ENCODE measurements at places on chromosomes 5 and 9.

- no peak for DNase-seq
Measured at GRCh38 chr5:71471193-71471592, 15.7 kb downstream of the BDP1 start.

DNA sequence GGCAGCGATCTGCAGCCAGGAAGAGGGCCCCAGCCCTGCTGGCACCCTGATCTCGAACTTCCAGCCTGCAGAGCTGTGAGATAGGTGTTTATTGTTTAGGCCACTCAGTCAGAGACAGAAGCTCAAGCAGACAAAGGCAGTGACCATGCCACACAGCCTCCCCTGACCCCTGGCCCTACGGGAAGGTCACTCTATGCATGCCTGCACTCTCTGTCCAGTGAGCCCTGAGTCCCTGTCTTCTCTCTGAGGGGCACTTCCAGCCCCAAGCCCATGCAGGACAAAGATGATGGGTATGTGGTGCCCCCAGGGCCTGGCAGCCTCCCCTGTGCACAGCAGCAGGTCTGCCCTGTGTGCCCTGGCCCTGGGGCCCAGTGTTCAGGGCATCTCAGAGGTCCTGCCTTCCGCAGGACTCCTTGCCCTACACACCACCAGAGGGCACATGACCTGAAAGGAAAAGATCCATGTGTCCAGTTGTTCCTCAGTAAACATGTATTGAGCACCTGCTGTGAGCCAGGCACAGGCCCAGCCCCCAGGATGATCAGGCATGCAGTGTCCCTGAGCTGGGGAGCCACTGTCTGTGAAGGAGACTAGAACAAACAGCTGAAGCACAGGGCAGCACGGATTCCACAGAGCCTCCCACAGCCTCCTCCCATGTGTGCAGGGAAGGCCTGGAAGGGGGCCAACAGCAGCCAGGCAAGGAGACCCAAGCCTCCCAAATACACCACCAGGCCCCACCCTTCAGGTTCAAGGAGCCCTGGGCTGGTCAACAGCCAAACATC, 109.3 kb downstream of the ATPSCKMT start:
- no peak for DNase-seq

DNA sequence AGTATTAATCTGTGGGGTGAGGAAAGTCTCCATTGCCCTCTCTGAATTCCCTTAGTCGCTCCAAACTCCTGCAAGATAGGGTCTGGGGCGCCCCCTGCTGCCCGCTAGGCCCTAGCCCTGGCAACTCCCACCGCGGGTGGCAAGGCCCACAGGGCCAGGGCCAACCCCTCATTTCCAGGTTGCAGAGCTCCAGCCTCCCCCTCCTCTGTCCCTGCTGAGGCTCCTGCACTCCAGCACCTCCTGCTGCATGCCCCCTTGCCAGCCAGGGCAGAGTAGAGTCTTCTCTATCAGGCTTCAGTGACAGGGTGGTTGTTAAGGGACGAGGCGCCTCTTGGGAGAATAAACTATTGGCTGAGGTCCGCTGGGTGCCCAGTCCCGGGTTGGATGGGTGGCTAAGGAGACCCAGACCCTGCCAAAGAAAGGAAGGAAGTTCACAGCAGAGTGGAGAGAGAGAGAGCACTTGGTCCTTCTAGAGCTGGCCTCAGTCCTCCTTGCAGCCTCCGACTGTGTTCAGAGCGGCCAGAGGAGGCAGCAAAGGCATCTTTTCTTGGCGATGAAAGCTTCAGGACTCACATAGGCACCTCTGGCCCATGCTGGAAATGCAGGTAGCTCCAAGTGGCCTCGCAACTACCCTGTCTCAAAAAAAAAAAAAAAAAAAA, 45.6 kb downstream of the SAR1B start:
- peak; percentile 89 for DNase-seq

DNA sequence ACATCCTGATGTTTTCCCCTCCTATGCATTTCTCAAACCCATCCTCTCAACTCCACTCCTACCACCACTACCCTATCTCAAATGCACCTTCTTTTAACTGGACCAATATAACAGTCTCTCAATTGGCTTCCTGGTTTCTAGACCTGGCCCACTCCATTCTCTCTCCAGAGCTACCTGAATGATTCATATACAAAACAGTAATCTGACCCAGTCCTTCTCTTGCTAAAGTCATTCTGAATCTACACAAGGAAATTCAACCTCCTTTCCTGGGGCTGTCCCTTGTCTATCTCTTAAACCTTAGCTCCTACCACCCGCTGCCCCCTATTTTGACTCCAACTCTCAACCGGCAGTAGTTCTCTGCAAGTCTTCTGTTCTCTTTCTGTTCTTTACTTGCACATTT, 97.2 kb downstream of the PCSK1 start:
- no peak for DNase-seq

GRCh38 chr5:133408322-133408721, 204.0 kb downstream of the FSTL4 start:
- peak; percentile 42 for DNase-seq

DNA sequence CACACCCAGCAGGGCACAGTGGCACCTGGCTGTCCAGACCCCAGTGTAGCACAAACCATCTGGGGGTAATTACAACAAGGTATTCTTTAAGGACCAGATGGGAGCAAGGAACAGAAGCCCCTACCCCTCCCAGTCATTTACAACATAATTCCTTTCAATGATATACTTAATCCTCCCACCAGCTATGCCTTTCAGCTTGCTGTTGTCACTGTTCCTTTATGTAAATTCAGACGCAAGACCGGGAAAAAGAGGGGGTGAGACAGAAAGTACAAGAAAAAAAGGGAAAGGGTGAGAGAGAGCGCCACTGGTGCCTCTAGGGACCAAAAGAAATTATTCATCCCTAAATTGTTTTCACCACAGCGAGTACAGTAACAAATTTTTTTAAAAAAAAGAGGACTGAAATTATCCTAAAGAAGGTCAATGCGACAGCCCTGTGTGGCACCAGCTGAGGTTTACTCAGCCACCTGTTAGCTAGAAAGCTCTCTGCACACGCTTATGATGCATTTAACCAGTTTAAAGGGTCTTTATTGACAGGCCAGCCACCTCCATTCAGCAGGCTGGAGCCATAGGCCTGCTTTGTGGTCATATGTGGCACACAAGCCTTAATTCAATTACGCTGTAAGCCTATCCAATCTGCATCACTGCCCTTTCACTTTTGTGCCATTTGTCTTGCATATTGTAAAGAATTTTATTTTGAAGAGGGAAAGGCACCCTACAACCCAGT, 210.2 kb upstream of the ISL1 start:
- DNase-seq: no peak

DNA sequence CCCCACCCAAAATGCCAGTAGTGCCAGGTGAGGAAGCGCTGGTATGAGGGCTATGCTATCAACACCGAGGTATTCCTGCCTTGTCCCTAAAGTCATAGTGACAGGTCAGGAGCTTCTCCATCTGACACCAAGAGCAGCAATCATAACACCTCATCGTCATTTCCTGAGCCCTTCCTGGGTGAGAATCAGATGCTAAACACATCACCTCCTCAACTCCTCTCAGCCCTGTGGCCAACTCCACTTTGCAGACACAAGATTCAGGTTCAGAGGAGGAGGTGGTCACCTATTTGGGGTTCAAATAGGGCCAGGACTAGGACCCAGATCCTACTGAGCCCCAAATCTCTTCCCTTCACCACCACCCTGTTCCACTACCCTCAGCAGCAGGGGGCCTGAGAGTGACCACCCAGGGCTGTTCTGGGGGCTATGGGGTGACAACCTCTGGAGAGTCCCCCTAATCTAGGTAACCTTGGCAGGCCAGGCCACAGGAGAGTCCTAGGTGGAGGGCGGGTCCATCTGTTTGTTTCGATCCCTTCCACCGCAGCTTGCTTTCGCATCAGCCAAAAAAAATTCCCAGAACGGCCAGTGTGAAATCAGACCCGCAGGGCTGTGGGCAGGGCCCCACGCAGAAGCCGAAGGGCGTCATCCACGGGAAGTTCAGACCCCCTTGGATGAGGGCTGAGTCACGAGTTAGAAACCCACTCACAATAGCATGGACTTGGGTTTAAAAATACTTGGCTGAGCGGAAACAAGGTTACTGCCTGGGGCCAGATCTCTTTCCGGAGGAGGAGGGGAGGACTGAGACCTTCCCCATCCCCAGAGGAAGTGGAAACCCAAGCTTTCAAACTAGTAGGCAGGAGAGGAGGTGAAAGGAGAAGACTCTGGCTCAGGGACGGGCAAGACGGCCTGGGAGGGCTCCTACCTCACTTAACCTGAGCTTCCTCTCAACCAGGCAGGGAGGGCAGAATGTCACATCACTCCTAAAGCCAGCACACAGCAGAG, 8.7 kb downstream of the STK10 start:
- no peak for DNase-seq

- DNase-seq: no peak
Measured at GRCh38 chr5:73392775-73393174, 55.8 kb downstream of the FOXD1 start.

GRCh38 chr5:923281-923873, 30.7 kb downstream of the TRIP13 start:
- DNase-seq: peak; percentile 90

DNA sequence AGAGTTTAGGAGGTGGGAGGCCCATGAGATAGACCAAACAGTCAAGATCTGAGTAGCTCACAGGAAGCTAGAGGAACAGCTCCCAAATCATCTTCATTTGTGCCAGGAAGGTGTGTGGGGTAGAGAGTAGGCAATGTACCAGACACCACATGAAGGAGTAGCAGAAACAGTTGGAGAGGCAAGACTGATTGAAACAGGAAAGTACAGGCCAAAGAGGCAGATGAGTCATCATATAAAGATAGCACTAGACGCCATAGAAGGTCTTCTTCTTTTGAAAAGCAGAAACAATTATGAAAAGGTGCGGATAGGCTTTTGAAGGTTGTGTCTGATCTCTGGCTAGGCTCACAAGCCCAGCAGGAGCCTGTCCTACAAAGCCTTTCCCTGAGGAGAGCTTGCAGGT, 62.7 kb upstream of the PALM2AKAP2 start:
- DNase-seq: no peak

GRCh38 chr9:126752376-126752775, 52.5 kb upstream of the ZBTB43 start:
- no peak for DNase-seq

GRCh38 chr9:15936306-15936921, 383.6 kb downstream of the CCDC171 start:
- DNase-seq: no peak

GRCh38 chr5:144467792-144468191, 297.1 kb downstream of the KCTD16 start:
- peak; percentile 63 for DNase-seq

GRCh38 chr5:77423022-77423750, 68.9 kb downstream of the WDR41 start:
- DNase-seq: no peak

DNA sequence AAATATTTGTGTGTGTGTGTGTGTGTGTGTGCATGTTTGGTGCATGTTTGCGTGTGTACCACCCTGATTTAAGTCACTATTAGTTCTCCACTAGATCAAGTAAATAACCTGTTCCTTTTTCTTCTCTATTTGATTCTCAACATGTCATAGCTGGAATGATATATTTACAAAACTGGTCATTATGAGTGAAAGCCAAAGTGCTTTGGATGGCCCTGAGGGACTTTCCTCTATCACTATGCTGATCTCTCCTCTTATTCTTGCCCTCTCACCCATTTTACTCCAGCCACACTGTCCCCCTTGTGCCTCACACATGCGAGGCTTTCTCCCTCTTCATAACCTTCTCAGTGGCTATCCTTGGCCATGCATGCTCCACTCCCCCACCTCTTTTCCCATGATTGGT, 144.6 kb upstream of the NMUR2 start:
- DNase-seq: no peak

DNA sequence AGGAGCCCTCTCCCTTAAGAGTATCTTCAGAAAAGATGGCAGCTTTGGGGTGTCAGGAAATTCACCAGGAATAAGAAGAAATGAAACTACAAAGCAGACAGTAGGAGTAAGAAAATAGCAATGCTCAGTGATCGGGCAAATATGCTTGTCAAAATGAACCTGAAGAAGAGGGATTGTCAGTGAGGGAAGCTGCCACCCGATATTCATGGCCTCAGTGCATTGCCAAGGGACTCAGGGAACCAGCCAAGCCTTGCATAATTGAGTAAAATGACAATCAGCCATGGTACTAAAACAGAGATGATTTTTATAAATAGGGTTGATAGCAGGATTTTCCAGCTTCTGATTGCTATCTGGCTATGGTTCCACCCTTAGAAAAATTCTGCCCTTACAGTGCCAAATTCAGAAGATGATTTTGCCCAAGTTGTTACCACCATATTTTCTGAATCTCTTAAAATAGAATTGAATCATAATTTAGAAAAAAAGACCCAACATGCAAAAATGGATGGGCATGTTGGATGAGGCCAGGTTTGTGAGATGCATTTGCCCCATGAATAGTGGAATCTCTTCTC, 274.0 kb downstream of the NTRK2 start:
- no peak for DNase-seq

DNA sequence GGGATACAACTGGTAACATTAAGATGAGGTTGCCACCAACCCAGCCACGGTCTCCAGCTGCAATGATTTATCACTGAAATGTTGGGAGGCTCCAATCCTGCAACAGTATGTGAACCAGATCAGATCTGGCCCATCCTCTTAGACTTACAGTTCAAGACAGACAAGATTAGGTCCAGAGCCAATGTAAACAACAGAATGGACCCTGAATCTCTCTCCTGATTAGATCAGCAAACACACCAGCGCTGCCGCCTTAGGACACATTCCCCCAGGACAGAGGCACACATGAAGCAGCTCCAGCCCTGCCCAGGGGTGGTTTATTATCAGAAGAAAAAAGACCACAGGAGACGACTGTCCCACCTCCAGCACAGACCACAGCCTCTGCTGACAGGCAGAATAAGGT, 82.1 kb downstream of the SLIT3 start:
- DNase-seq: no peak

- DNase-seq: no peak
Measured at GRCh38 chr9:30661925-30662324, 1722.5 kb upstream of the ACO1 start.

GRCh38 chr5:165242646-165243045, 1737.2 kb downstream of the MAT2B start:
- no peak for DNase-seq

DNA sequence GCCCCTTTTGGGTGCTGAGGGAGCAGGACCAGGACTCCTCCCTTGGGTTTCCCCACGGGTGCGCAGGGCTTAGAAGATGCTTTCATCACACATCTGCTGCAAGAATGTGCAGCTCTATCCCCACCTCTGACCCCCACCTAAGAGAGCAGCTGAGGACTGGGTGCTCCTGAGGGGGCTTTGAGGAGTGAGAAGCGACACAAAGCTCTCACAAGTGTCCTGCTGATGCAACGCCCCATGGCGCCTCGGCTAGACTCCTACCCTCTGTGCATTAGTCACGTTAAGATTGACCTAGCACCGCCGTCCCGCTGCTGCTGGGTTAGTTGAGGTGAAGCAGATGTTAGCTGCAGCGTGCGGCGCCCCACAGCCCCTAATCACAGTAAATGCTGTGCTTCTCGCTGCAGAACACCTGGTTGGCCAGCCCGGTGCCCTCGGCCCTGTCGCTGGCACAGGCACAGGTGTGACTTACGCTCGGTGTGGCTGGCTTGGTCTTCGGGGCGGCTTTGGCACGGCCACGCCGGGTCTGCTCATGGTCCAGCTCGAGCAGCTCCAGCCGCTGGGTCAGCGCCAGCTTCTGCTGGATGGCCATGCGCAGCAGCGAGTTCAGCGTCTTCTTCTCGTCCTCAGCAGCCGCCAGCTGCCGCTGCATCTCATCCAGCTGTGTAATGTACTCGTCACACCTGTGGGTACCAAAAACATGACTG, 45.0 kb upstream of the IPPK start:
- no peak for DNase-seq

Measured in ecto neural progenitor cell (in vitro differentiated cells).